ENCODE measurements at places on chromosomes 4 and X.
A peak's percentile ranks its signal among the peaks of the same experiment; 100 is the strongest.

GRCh38 chrX:45954026-45954425 is 591.2 kb downstream of the ZNF674 start:
- DNase-seq, result no peak

- DNase-seq, result no peak
Observed at GRCh38 chr4:124631760-124632159, 80.8 kb downstream of the ANKRD50 start.

- DNase-seq, result no peak
Observed at GRCh38 chr4:138999666-139000065, 15.9 kb upstream of the NOCT start.

GRCh38 chr4:159776961-159777360 is 674.1 kb downstream of the RAPGEF2 start:
- DNase-seq, result peak; percentile 15

DNA sequence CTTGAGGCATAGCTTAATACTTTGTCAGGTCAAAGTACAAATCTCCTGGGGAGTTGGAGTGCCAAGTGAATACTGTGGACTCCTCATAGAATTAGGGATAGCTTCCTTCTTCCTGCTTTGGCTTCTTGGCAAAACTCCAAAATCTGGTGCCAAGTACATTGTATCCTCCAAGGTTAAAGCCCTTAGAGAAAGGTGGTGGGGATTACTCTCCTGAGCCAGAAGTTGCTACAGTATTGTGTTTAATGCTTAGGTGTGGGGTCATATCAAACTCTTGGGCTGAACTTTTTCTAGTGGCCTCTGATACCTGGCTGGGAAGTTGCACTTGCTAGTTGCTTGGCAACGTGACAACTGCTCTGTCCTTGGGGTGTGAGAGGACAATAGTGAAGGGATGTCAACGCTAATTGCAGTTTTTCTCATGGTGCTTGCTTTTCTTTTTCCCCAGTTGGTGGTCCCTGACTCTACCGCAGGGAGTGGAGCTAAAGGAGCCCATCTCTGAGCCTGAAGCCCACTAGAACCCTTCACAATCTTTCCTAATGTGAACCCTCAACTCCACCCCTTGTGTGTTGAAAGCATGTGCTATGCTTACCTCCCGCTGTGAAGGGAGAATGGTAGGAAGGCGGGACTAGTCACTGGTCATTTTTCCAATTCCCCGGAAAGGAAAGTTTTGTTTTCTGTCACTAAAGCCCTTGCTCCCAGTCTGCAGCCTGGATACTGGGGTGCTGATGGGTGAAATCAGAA is 35.5 kb downstream of the DLG3 start:
- no peak for DNase-seq

- no peak for DNase-seq
Observed at GRCh38 chr4:57443787-57444186, 333.6 kb upstream of the IGFBP7 start.

DNA sequence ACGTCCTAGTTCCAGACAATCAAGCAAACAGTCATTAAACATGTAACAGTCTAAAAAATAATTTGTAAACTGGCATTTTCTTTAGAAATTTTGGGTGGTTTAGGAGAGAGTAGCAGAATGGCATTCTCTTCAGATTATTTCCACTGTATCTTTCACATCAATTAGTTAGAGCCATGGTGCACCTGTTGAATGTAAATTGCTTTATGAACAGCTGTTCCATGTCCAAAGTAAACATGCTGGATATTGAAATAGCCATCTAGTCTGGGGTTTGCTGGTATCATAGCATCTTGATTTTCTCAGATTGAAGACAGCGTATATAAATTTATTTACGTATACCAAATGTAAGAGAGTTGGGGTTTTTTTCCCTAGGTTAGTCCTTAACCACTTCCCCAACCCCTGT is 143.6 kb downstream of the RCHY1 start:
- no peak for DNase-seq

DNA sequence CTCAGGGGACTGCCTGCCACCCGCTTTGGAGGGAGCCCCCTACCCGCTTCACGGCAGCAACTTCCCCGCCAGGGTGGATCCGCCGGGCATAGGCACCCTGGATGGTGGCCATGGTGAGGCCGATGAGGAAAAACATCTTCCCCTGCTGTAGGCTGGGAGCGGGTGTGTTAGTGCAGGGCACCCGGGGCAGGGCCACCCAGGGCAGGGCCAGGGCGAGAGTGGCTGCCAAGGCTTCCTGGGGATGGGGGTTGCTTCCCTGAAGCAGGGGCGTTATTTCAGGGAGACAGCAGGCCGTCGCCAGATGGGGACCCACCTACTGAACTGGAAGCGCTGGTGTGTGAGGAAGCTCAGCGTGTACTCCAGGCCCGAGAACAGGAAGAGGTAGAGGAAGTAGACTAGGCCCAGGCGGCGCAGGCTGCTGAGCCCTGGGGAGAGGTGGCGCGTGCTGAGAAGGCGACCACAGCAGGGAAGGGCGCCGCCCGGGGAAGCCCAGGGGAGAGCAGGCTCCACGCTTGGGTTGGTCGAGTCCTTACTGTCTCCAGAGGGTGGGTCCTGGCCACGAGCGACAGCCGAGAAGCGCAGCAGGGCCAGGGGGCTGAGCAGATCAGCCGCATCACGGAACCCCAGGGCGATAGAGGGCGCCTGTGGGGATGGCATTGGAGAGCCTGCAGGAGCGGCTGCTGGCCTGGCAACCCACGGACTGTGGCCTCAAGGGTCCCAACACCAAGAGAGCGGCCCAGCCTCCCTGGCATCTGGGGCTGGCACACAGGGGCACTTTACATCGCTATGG is 31.5 kb downstream of the NOP14 start:
- DNase-seq, result no peak

GRCh38 chrX:119190091-119190681 is 45.9 kb upstream of the PGRMC1 start:
- DNase-seq, result peak; percentile 32

DNA sequence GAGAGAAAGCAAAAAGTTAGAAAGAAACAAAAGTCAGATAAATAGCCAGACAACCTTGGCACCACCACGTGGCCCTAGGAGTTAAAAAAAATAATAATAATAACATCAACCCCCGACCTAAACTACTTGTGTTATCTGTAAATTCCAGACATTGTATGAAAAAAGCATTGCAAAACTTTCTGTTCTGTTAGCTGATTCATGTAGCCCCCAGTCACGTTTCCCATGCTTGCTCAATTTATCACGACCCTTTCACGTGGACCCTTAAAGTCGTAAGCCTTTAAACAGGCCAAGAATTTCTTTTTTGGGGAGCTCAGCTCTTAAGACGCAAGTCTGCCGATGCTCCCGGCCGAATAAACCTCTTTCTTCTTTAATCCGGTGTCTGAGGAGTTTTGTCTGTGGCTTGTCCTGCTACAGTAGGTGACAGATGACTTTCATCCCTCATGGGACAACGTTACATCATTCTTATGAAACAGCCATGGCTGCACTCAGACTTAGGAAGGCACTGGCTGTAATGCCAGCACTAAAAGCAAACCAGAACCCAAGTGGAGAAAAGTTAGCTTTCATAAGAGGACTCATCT is 520 bp downstream of the ACOX3 start:
- no peak for DNase-seq

- DNase-seq, result no peak
Observed at GRCh38 chr4:152843481-152844090, 63.8 kb downstream of the ARFIP1 start.

- peak; percentile 5 for DNase-seq
Observed at GRCh38 chr4:72312032-72312650, 256.9 kb downstream of the ADAMTS3 start.

DNA sequence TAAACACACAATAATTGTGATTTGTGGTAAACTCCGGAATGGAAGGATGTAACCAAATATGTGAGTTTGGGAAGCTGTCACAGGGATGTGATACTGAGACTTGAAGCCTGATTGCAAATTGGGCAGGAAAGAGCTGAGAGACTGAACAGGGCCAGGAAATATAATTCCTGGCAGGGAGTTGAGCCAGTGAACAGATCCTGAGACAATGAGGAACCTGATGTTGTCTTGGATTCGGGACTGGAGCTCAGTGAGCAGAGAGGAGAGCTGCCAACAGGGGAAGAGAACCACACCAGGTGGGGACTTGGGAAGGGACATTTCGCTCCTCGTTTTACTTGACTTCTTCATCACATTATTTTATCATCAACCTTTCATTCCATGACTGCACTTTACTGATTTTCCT is 386.0 kb downstream of the TLL1 start:
- DNase-seq, result peak; percentile 16

DNA sequence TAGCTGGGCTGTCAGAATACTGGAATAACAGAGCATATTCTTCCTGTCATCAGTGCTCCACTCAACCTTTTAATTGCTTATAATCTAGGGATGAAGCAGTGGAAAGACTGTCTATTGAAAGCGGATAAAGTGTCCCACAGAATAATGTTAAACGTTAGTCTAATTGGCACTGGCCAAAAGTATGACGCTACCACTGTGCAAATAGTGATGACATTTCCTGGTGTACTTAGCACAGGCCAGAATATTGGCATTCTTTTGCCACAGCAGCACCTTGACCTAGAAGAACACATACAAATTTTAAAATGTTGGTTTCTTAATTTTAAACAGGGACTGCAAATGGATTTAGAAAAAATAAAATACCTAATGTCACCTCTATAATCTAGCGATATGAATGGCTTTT is 635.2 kb upstream of the SPANXN1 start:
- no peak for DNase-seq

DNA sequence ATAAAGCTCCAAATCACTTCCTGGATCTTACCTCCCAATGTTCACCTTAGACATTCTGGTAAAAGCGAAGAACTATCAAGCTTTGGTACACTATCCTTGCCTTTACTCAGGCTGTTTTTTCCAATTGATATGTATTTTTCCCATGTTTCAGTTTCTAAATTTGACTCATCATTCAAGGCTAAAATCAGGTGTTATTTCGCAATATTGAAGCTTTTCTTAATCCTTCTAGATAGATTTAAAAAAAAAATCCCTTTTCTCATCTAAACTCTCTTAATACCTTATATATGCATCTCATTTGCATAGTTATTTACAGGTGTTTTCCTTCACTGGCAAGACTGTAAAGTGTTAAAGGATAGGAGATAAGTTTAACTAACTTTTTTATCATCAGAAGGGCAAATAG is 608.1 kb upstream of the FAM241A start:
- no peak for DNase-seq

- DNase-seq, result no peak
Observed at GRCh38 chrX:13048280-13048679, 3.9 kb upstream of the FAM9C start.

DNA sequence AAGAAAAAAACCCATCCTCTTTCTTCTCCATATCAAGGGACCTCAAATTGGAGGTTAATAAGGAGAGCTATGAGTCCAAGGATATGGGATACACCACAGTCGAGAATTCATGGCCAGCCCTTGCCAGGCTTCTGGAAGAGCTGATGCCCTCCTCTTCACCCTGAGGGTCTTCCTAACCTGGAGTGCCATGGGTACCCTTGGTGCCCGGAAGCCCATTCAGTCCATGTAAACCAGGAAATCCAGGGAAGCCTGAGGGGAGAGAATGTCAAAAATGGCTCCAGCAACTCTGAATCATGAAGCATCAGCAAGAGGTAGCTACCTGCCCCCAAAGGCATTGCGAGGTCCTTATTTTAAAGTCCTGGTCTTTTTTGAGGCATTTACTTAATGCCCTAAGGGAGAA is 78.2 kb downstream of the ATG4A start:
- DNase-seq, result no peak

- no peak for DNase-seq
Observed at GRCh38 chr4:36385951-36386571, 104.6 kb downstream of the DTHD1 start.

GRCh38 chr4:47490550-47490949 is 5.5 kb downstream of the ATP10D start:
- no peak for DNase-seq

- DNase-seq, result no peak
Observed at GRCh38 chr4:47831026-47831679, 6.7 kb downstream of the CORIN start.

- DNase-seq, result no peak
Observed at GRCh38 chrX:21806691-21807090, 32.7 kb upstream of the MBTPS2 start.

DNA sequence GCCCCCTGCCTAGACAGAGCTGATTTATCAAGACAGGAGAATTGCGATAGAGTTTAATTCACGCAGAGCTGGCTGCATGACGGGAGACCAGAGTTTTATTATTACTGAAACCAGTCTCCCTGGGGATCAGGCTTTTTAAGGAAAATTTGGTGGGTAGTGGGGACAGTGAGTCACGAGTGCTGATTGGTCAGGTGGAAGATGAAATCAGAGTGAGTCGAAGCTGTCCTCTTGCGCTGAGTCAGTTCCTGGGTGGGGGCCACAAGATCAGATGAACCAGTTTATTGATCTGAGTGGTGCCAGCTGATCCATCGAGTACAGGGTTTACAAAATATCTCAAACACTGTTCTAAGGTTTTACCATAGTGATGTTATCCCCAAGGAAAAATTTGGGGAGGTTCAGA is 36.6 kb downstream of the MYOZ2 start:
- no peak for DNase-seq

DNA sequence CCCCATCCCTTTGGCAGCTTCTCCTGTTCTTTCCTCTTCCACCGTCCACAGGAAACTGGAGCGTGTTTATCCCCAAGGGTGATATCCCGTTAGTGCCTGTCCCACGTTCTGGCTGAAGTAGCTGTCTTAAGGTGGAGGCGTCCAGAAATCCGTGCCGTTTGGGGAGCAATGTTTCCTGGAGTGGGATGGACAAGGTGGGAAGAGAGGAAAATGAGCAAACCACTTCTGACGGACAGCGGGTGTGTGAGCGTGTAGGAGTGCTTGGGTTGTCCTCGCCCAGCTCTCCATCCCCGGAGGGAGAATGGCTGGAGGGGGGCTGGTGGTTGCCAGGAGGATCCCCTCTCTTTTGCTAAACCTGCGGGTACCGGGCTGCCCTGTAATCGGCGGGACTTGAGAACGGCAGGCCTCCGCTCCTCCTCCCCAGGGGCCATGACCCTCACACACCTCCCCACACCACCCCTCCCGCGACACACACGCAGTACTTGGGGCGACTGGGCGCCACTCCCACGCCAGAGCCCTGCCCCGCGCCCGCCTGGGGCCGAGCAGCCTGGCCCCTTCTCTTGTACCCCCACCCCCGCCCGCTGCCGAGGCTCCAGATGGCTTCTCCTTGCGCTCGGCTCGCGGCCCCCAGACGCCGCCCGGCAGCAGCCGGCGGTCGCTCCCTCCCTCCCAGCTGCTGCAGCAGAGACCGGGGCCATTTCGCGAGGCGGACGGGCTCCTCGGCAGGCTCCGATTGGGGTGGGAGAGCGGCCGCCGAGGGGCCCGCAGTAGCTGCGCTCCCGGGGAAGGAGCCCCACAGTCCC is 13.9 kb upstream of the PRDM8 start:
- DNase-seq, result no peak

- DNase-seq, result no peak
Observed at GRCh38 chrX:137178392-137178791, 144.6 kb upstream of the GPR101 start.

GRCh38 chr4:187389420-187389819 is 606.2 kb upstream of the ZFP42 start:
- no peak for DNase-seq

DNA sequence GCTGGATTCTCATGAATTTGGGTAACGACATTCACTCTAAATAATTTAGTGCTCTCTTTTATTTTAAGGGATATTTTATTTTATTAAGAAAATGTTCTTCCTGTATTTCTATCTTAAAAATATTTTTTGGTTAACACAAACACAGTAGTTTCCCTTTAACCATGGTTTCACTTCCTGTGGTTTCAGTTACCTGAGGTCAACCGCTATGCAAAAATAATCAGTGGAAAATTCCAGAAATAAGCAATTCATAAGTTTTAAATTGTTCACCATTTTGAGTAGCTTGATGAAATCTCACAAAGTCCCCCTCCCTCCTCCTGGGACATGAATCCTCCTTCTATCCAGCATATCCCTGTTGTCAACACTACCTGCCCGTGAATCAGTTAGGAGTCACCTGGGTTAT is 71.4 kb downstream of the GBA3 start:
- no peak for DNase-seq

GRCh38 chrX:21266949-21267348 is 107.3 kb upstream of the CNKSR2 start:
- DNase-seq, result no peak

Measured in cerebellum (tissue), 4 donors.